ENCODE measurements at places on chromosomes 1 and 21.

DNA sequence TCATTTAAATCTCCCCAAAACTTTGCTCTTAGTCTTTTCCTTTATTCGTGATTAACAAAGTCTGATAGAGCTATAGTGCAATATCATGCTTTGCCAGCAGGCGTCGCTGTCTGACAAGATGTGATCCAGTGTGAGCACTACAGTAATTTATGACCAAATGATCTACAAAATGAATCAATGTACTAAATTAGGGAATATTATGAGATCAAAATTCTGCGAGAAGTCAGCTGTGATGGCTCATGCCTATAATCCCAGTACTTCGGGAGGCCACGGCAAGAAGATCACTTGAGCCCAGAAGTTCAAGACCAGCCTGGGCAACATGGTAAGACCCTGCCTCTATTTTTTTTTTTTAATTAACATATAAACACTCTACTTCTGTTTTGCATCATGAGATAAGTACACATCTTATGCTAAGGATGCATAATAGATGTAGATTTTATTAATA is 3.6 kb upstream of the SPSB1 start:
- DNase-seq = peak; percentile 26

DNA sequence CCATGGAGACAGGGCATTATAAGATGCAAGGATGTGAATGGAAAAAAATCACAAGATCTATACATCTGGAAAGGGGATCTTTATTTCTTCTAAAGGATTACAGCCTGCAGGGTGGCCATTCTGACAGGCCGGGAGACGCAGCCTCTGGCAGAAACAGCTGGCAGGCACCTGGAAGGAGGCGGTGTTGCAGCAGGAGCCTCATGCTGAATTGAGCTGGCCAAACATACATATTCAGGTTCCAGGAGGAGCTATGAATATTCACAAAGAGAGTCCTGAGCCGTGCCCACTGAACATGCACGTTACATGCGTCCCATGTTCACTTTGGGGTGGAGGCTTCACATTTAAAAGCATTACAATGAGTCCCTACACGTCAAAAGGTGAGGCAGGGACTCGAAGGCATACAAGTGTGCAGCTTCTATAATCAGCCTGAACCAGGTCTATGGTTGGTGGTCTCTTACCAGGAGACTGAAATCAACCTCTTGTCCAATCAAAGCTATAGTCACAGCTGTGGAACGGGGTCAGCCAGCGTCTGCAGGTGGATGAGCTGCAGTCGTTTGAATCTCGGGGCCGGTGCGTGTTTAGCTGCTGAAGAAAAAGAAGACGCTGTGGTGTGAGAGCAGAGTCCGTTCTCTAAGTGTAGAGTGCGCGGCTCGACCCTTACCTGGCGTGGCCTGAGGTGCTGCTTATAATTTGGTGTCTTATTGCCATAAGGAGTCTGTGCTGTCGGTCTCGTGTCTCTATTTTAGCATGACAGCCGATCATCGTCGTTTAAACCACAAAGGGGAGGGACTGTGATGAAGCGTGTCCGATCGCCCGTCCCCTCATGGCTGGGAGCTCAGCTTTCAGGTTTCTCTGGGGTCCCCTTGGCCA is 183.0 kb downstream of the ETS2 start:
- no peak for DNase-seq

DNA sequence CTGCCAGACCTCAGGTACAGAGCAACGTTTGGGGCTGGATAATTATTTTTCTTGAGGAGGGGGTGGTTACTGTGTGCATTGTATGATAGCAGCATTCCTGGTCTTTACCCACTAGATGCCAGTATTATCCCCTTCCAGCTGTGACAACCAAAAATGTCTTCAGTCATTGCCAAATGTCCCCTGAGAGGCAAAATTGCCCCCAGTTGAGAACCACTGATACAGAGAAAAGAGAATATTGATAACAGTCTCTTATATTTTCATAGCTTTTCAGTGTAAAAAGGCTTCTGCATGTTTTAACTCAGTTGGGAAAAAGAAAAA is 51.8 kb upstream of the SYT14 start:
- DNase-seq = no peak

- no peak for DNase-seq
These were observed 27.8 kb downstream of the AGMAT start for GRCh38 chr1:15557008-15557407.

DNA sequence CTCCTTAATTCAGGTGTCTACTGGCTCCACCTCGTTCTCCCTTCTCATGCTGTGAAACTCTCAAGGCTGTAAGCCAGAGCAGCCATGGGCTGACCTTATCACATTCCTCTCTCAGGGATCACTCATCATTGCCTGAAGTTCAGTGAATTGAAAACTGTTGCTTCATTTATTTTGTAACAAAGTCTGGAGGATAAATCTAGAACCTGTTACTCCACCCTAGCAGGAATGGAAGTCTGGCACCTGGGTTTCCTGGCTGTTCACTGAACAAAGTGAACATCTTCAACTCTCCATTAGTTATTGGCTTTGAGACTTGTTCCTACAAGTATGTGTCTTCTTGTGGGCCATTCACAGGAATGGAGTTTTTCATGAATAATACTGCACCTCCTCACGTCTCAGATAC is 584.1 kb downstream of the PTPRU start:
- DNase-seq = no peak

GRCh38 chr1:10074059-10074851 is 41.5 kb downstream of the UBE4B start:
- peak; percentile 60 for DNase-seq

DNA sequence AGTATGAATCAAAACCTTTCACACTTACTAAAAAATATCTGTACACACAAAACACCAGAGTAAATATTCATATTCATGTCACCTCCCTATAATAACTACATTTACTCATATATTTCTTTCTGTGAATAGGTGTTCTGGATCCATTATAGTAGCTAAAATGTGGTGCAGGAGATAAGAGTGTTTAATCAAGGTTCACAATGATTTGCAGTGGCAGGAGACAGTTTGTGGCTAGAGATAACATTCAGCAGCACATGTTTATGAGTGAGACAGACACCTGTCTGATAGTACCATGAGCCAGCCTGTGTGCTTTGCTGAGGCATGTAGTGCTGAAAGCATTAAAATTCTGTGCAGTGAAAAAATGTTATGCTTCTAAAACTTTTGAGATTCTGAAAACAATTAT is 410.3 kb downstream of the SRGAP2C start:
- no peak for DNase-seq

GRCh38 chr1:29634746-29635335 is 398.5 kb downstream of the PTPRU start:
- no peak for DNase-seq

GRCh38 chr1:14778898-14779865 is 180.7 kb downstream of the KAZN start:
- DNase-seq = peak; percentile 3

DNA sequence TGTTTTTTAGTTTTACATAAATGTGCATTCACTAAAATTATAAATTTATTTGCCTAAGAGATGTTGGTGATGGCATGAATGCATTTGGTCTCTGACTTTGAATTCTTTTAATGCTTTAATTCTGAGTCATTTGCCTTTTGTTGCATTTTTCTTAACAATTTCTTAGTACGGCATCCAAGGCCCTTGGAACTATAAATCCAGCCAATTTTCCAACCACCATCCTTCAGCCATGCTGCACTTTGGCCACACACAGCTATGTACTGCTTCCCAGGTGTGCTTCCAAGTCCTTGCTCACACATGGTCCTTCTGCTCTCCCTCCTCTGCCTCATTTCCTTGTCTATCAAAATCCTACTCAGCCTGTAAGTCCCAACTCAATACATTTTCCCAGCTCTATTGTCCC is 161.0 kb downstream of the DHRS3 start:
- no peak for DNase-seq

GRCh38 chr1:53328541-53329499 is 950 bp upstream of the LRP8 start:
- DNase-seq = no peak

- DNase-seq = no peak
These were observed 899.2 kb downstream of the NCAM2 start for GRCh38 chr21:21897275-21897883.

DNA sequence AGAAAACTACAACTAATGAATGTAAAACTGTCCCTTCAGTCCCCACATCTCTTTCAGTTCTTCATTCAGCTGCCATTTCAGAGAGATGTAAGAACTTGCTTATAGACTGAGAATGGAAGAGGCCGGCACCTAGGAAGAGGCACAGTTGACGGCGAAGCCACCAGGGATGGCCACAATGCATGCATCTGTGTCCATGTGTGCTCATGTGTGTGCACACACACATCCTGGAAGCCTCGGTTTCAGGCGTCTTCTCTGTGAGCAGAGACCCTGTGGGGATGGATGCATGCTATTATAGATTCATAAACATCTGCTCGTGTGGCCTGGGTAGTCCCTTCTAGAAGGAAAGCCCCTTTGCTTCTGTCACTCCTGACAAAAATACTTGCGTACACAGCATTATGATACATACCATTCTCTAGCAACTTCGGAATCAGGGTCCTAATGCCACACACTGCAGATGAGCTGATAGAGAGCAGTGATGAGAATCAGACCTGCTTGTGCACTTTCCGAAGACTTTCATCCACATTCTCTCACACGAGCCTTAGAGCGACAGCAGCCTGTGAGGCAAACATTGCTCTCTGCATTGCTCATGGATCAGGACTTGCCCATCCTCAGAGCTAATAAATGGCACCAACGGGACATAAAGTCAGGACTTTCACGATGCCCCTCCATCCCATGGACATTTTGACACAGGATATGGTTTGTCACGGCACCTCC is 12.4 kb upstream of the GPR61 start:
- no peak for DNase-seq

- DNase-seq = no peak
These were observed 2.2 kb upstream of the RUNX3 start for GRCh38 chr1:24932284-24932683.

GRCh38 chr1:88731475-88732269 is 47.6 kb downstream of the PKN2 start:
- DNase-seq = peak; percentile 1

- no peak for DNase-seq
These were observed 326.5 kb downstream of the KIF26B start for GRCh38 chr1:245481261-245481660.

Measured in SW 1271 (cell line).